Dermis microvascular lymphatic vessel endothelial cell (primary cell): ENCODE measurements at places on chromosomes 5 and 9. TPM values are rescaled to one million over a fixed set of nuclear protein-coding genes. Genes with fewer than 3 reads are reported as not detected.

TMC1 gene
- 0.25 and 0.26 TPM in 2 replicates for total RNA-seq

HSD17B3 gene
- not detected in 2 replicates for total RNA-seq

ASPN gene
- total RNA-seq: not detected in 2 replicates

PCDHGC4 gene
- 0.77 and 0.89 TPM in 2 replicates for total RNA-seq

PDE6A gene
- total RNA-seq: under 0.01 and 0.13 TPM in 2 replicates

SHOC1 gene
- not detected in 2 replicates for total RNA-seq

DOCK8 gene
- 3.3 and 4.4 TPM in 2 replicates for total RNA-seq

DND1 gene
- 0.13 TPM in 2 replicates for total RNA-seq

DMGDH gene
- total RNA-seq: 0.51 and 0.76 TPM in 2 replicates

C9 gene
- total RNA-seq: under 0.01 and 0.25 TPM in 2 replicates

IL3 gene
- not detected in 2 replicates for total RNA-seq

BTNL3 gene
- total RNA-seq: not detected in 2 replicates

C9orf153 gene
- 0.38 TPM in 1 of 2 replicates, not detected in the other for total RNA-seq

SLC36A3 gene
- not detected in 2 replicates for total RNA-seq

SARDH gene
- under 0.01 and 0.13 TPM in 2 replicates for total RNA-seq

DPYSL3 gene
- total RNA-seq: 15.8 and 20.2 TPM in 2 replicates

IL5 gene
- total RNA-seq: not detected in 2 replicates

CKMT2 gene
- total RNA-seq: 0.13 and 0.38 TPM in 2 replicates

DMRTA1 gene
- total RNA-seq: under 0.01 and 0.13 TPM in 2 replicates

ECM2 gene
- not detected in 2 replicates for total RNA-seq

FOXI1 gene
- total RNA-seq: not detected in 2 replicates

FOXD4L6 gene
- total RNA-seq: under 0.01 TPM in 1 of 2 replicates, not detected in the other

C9orf50 gene
- total RNA-seq: not detected in 2 replicates

C5 gene
- total RNA-seq: 1.5 and 1.6 TPM in 2 replicates

GRM6 gene
- total RNA-seq: not detected in 2 replicates

EIF4E1B gene
- total RNA-seq: under 0.01 TPM in 1 of 2 replicates, not detected in the other

TJP2 gene
- total RNA-seq: 45.7 and 54.4 TPM in 2 replicates

ADGRD2 gene
- not detected in 2 replicates for total RNA-seq

AP3S1 gene
- total RNA-seq: 50.3 and 61.9 TPM in 2 replicates

ADAMTS2 gene
- total RNA-seq: 0.38 TPM in 1 of 2 replicates, not detected in the other

FCN2 gene
- not detected in 2 replicates for total RNA-seq

PCDHGA12 gene
- 3.5 and 3.9 TPM in 2 replicates for total RNA-seq

FOXD4L3 gene
- under 0.01 TPM in 1 of 2 replicates, not detected in the other for total RNA-seq

LCN1 gene
- not detected in 2 replicates for total RNA-seq

PCDHGB3 gene
- 1.9 and 3.8 TPM in 2 replicates for total RNA-seq

PCDHA13 gene
- under 0.01 TPM in 2 replicates for total RNA-seq

DIRAS2 gene
- total RNA-seq: 0.39 and 2.7 TPM in 2 replicates

NR4A3 gene
- total RNA-seq: under 0.01 TPM in 2 replicates

TAS2R1 gene
- not detected in 2 replicates for total RNA-seq

IFNA21 gene
- not detected in 2 replicates for total RNA-seq

DEPDC1B gene
- 4.4 and 9.9 TPM in 2 replicates for total RNA-seq

PRLR gene
- under 0.01 TPM in 2 replicates for total RNA-seq

TXNDC8 gene
- total RNA-seq: not detected in 2 replicates

PTPN3 gene
- total RNA-seq: 2.1 and 5.3 TPM in 2 replicates

FSTL4 gene
- total RNA-seq: under 0.01 and 0.25 TPM in 2 replicates

NR5A1 gene
- not detected in 2 replicates for total RNA-seq

ANKRD18A gene
- total RNA-seq: not detected in 2 replicates

SOHLH1 gene
- total RNA-seq: under 0.01 TPM in 1 of 2 replicates, not detected in the other

CYLC2 gene
- total RNA-seq: not detected in 2 replicates

ZFAND5 gene
- total RNA-seq: 53.5 and 88.5 TPM in 2 replicates
